GM23338 (cell line): ENCODE measurements at places on chromosomes 12 and 14.

- DNase-seq = peak; percentile 90
Observed at GRCh38 chr14:74324931-74325361, 22.2 kb upstream of the ABCD4 start.

- DNase-seq = no peak
Observed at GRCh38 chr12:109277899-109278762, 31.0 kb downstream of the FOXN4 start.

DNA sequence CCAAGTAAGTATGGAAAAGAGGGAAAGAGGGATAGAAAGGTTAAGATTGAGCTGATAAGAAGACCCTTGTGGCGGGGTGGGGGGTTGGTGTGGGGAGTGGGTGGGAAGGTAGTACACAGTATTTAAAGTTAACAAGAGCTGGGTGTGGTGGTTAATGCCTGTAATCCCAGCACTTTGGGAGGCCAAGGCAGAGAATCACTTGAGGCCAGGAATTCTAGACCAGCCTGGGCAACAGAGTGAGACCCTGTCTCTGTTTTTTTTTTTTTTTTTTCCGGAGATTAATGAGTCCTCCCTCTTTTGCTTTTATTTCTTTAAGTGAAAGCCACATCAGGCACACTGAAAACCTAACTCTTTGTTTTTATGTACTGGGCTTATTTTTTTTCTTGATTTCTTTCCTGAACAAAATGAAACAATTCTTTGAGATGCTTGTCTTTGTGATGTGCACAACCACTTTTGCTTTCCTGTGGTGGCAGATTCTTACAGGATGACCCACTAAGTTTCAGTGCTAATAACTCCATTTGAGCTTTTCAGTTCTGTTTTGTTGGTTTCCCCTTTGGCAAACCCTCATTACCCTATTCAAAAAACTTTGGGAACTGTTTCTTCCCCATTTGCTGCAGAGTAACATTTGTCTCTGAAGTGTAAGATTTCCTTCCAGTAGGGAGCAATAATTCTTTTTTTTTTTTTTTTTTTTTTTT, 54.8 kb downstream of the WNK1 start:
- DNase-seq = no peak

DNA sequence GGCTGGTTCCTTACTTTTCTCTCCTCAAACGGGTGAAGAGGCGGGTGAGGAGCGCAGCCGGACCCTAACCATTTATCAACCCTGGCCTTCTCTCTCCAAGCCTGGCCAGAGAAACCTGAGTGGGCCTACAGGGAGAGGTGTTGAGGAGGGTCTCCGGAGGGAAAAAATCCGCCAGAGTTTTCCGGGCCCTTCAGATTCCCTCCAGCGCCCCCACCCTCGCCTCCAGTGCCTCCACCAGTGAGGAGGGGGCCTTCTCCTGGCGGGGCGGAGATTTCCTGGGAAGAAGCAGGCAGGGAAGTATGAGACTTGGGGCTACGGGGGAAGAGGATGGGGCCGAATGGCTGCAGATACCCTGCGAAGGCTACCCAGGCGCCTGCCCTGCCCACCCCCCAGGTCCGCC, 1.4 kb upstream of the HOXC5 start:
- no peak for DNase-seq

DNA sequence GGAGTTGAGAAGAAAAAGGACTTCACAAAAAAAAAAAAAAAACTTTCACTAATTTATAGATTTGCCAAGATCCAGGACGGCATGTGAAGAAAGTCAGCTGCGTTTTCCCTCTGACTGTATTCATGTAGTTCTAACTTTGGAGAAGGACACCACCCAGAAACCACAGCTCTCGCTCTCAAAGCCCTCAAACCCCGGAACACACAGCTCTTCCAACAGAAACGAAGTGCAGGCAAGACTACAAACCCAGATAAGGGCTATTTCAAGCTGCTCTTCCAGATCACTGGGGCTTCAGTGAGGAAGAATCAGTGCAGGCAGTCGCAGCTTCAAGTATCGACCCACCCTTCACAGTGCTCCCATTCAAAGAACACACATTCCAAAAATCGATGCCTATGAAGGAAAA, 13.2 kb downstream of the KCNH5 start:
- no peak for DNase-seq

DNA sequence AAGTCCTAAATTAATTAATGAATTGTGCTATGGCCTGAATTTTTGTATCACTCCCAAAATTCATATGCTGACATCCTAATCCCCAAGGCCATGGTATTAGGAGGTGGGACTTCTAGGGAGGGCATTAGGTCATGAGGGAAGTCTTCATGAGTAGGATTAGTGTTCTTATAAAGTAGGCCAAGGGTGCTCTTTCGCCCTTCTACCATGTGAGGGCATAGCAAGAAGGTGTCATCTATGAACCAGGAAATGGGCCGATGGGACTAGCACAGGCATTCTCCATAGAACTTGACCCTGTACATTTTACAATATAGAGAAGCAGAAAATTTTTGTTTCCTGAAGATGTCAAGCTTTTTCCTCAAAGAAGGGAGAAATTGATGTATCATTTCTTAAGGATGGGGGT, 12.5 kb downstream of the SYT10 start:
- DNase-seq = peak; percentile 80

- no peak for DNase-seq
Observed at GRCh38 chr14:104280902-104281767, 142.7 kb downstream of the KIF26A start.

- no peak for DNase-seq
Observed at GRCh38 chr12:132718644-132719043, 8.0 kb downstream of the PGAM5 start.

GRCh38 chr12:125145196-125145595, 80.0 kb downstream of the AACS start:
- no peak for DNase-seq

DNA sequence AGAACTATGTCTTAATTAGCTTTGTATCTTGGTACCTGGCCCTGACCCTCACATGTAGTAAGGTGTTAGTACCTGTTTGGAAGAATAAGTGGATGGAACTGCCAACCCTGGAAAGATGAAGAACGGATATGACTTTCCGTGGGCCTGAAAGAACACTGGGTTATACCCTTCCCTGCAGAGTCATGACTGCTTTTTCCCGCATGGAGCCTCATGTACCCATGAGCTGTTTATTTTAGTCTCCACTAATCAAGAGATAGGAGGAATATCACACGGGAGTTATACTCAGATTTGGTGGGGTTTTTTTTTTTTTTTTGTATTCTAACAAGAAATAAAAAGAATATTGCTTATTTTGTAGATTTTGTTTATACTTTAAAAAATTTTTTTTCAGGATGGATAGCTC, 15.9 kb downstream of the DLST start:
- DNase-seq = no peak

GRCh38 chr14:70567791-70568190, 32.7 kb downstream of the MED6 start:
- peak; percentile 92 for DNase-seq

- no peak for DNase-seq
Observed at GRCh38 chr14:99699861-99700260, 15.8 kb downstream of the CYP46A1 start.

- peak; percentile 78 for DNase-seq
Observed at GRCh38 chr12:18320036-18320617, 58.8 kb downstream of the PIK3C2G start.

DNA sequence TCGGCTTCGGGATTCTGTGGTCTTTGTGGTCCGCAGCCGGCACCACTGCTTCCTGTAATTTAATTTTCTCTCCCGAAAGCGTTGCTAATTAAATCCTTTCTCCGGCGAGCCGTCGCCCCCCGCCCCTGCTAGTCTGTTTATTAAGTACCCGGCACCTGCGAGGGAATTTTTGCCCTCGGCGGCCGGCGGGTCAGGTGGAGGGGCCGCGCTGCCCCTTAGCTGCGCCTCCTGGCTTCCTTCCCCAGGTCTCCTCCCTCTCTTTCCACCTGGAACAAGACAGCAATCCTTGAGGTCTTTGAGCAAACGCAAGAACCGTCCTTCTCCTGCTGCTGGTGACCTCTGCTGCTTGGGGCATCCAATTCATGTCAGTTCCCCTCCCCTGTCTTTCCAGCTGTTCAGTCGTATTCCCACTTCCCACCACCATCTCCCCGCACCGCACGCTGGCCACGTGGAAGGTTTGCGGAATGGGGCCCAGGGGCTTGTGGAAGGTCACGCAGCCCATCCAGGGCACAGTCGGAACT, 16.2 kb downstream of the ZDHHC22 start:
- peak; percentile 56 for DNase-seq

- DNase-seq = no peak
Observed at GRCh38 chr12:68405343-68405781, 73.2 kb upstream of the MDM1 start.

DNA sequence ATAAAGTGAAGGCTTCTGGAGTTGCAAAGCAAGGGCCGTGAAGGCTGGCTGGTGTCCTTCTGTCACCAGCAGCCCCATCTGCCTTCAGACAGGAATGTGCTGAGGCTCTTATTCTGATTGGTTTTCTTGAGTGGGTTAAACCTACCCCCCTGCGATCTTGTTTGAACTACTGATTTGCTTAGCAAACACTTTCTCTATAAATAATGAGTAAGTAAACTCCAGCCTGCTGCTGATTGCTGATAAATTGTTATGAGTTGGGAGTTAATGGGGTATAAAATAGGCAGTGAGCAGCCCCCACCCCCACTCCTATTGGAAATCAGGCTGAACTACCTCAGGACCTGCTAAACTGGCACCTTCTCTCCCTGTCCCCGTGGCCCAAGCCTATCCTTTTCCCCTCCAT, 146.1 kb upstream of the NOS1 start:
- no peak for DNase-seq
